ENCODE measurements at places on chromosomes 5 and 9.

DNA sequence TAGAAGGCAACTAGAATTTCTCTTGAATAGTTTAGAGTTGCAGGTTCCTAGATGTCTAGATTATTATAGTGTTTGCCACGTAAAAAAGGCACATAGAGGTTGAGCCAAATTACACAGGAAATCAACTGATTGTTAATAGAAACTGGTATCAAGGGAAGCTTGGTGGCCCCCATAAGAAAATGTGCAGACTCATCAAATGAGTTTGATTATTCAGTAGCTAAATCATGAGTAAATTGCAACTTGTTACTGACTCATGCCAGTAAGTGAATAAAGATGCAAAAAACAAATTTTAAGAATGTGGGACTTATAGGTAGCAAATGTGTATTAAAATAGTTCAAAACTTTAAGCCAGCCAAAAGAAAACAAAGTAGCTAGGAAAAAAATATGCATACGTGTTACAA, 1078.9 kb upstream of the CDH9 start:
- DNase-seq, result no peak

DNA sequence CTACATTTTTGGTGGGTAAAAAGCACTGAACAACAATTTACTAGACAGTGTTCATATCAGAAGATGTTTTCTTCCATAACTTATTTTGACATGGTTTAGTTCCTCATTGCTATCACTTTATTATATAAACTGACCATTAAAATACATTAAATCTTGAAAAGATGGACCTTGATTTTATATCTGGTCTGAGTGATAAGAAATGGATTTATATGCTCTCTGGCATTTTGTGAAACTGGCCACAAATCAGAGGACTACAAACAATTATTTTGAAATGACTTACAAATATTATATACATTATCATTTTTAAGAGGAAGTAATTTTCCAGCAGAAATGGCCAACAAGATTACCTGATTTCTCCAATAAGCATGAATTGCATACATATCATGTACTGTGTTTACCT, 23.6 kb upstream of the TRIM36 start:
- DNase-seq, result no peak

- no peak for DNase-seq
Measured at GRCh38 chr5:144281784-144282183, 111.1 kb downstream of the KCTD16 start.

GRCh38 chr9:89845321-89845720, 240.5 kb downstream of the GADD45G start:
- DNase-seq, result no peak

DNA sequence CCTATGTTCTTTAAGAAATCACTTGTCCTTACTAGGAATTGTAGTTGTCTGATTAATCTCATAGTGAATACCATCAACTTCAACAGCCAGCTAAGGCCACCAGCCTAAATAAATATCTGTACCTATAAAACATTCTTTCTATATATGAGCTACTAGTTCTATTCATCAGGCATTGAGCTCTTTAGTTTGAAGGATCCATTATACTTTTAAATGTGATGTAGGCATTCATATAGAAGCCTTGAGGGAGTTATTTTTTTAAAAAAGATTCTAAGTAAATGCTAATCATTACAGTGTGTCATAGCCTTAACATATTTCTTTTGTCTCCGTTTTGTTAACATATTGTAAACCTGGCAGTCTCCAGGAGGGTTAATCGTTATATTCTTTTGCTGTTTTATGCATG, 838.3 kb downstream of the PTPRD start:
- DNase-seq, result no peak

All from stimulated activated CD8-positive, alpha-beta memory T cell treated with anti-CD3 and anti-CD28 coated beads, Interleukin-7, amount 100 ng/mL, for 4 hours (primary cell).